ENCODE measurements at places on chromosomes 6 and 20. TPM values are rescaled to one million over a fixed set of nuclear protein-coding genes. Genes with fewer than 3 reads are reported as not detected.

The DUSP15 gene
- 9.9 TPM for total RNA-seq

The GRM1 gene
- total RNA-seq: under 0.01 TPM

The JPH2 gene
- total RNA-seq: under 0.01 TPM

The TMEM170B gene
- 1.4 TPM for total RNA-seq

The KCNB1 gene
- 0.41 TPM for total RNA-seq

The FBXO9 gene
- total RNA-seq: 45.1 TPM

The ASIP gene
- not detected for total RNA-seq

The OLIG3 gene
- total RNA-seq: 0.74 TPM

DNA sequence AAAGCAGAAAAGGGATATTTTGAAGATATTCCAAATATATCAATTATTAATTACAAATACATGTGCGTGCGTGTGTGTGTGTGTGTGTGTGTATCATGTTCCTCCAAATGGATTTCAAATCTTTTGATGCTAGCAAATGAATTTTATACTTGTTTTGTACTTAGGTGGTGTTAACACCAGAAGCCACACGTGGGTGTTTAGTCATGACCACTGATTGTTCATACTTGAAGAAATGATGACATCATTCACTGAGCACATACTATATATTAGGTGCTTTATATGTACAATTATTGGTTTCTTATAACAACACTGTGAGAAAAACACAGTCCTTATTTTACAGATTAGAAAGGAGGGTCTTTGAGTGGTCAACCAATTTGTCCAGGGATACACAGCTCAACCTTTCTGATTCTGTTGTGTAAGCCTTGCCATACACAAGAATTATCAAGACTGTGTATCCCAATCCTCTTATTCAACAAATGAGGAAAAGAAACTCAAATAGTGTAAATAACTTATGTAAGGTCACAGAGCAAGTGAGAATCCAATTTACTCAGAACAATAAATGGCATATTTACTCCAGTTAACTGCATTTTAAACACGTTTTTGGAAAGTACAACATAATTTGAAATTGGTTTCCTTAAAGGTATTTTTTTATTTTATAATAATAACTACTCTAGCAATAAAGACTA, 88.5 kb downstream of the BCAS1 start:
- DNase-seq: no peak

DNA sequence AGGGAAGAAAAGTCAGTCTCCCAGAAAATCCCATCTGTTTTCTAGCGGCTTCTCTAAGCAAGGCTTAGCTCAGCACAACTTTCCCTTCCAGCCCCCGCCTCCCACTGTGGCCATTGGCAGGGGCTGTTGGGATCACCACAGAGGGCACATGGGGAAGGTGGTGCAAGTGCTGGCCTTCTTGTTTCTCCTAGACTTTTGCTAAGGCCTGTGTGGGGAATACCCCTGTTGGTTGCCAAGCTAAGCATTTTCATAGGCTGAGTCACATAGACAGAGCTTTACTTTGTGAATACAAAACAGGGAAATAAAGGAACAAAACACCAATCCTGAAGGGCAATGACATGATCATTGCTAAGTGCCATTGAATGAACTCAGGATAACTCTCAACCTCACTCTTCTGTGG, 32.4 kb upstream of the TIAM2 start:
- peak; percentile 82 for DNase-seq

DNA sequence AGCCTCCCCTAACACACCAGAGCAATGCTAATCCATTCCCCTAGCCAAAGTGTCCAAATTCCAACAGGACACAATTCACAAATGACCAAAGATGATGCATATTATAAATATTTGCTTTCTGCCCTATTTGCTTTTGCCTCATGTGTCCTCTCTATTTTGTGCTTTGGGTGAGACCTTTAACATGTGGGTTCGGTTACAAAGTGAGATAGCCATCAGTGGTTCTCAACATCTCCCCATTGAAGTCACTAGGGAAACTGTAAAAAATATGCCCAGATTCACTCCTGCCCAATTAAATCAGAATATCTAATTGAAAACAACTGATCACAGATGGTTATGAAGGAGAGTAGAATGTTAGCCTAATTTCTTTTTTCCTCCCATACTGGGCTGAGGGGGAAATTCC, 159.2 kb downstream of the MTFR2 start:
- no peak for DNase-seq

GRCh38 chr6:36825994-36826393, 13.2 kb downstream of the CPNE5 start:
- DNase-seq: no peak

- DNase-seq: peak; percentile 47
Measured at GRCh38 chr20:17867131-17867925, 101.3 kb downstream of the SNX5 start.

GRCh38 chr6:21504790-21505189, 88.8 kb upstream of the SOX4 start:
- no peak for DNase-seq

- DNase-seq: no peak
Measured at GRCh38 chr6:16832043-16832567, 70.8 kb upstream of the ATXN1 start.

GRCh38 chr6:66051812-66052211, 344.8 kb upstream of the EYS start:
- DNase-seq: no peak

DNA sequence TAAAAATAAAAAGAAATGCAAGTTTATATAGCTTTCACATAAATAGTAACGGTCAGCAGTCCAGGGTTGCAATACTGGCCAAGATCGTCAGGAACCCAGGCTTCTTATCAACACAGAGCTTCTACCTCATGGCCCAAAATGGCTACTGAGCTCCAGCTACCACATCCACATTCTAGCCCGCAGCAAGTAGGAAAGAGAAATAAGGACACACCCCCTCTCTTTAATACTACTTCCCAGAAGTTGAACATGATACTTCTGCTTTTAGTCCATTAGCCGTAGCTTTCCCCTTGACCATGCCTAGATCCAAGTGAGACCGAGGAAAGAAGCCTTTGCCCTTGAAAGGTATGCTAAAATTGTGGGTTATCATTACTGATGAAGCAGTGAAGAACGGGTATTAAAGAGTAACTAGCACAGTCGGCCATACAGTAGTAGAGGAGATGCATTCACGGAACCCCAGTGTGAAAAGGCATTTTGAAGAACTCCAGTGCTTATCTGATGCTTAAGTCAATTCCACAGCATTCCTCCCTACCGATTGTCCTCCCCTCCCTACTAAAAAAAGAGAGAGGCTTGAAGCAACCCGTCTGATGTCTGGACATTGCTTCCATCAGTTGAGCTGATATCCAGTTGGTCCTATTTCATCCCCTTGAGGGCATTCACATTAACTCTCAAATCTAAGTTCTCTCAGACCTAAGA, 226.9 kb upstream of the RREB1 start:
- no peak for DNase-seq

GRCh38 chr6:827431-827830, 134.5 kb upstream of the EXOC2 start:
- no peak for DNase-seq

- DNase-seq: no peak
Measured at GRCh38 chr20:61742097-61742825, 323.4 kb downstream of the TAF4 start.

DNA sequence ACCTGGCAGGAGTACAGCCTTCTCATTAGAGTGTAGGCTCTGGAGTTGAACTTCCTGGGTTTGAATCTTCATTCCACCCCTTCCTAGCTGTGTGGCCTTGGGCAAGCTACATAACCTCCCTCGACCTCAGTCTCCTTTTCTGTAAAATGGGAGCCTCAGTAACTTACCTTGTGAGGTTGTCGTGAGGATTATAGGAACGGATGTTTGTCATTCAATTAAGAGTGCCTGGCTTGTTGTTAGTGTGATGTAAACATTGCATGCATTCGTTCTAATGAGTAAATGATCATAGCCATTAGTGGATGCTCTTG, 45.2 kb downstream of the TOX2 start:
- no peak for DNase-seq

DNA sequence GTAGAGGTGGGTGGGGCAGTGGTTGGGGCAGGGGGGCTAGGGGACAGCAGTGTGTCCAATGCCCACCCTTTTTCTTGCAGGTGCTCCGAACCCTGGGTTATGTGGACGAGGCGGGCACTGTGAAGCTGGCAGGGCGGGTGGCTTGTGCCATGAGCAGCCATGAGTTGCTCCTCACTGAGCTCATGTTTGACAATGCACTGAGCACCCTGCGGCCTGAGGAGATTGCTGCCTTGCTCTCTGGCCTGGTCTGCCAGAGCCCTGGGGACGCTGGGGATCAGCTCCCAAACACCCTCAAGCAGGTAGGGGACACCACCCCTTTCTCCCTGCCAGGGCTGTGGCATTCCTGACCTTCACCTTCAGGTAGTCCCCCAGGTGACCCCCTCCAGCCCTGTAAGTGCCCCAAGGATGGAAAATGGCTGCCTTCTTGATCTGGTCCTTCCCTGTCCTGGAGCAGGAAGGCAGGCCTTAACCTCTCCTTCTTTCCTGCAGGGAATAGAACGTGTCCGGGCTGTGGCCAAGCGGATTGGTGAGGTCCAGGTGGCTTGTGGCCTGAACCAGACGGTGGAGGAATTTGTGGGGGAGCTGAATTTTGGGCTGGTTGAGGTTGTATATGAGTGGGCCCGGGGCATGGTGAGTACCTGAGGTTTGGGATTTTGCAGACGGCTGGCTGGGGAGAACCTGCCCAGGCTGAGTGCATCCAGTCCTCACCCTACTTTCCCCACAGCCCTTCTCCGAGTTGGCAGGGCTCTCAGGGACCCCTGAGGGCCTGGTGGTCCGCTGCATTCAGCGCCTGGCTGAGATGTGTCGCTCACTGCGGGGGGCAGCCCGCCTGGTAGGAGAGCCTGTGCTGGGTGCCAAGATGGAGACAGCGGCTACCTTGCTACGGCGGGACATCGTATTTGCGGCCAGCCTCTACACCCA, 2.9 kb downstream of the DXO start:
- no peak for DNase-seq

DNA sequence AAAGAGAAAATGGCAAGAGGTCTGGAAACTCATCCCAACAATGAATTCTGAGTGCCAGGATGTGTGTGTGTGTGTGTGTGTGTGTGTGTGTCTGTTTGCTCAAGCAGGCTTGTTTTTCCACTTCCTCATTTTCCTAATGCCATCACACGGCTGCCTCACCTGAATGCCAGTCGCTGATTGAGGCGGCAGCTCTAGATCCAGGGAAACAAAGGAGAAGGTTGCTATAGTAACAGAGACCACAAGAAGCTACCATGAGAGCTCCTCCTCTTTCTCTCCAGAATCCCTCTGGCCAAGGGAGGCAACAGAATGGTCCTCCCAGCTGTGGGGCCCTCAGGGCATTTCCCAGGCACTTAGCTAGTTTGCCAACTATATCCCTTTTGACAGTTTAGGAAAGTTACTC, 241.1 kb upstream of the TSHZ2 start:
- no peak for DNase-seq

DNA sequence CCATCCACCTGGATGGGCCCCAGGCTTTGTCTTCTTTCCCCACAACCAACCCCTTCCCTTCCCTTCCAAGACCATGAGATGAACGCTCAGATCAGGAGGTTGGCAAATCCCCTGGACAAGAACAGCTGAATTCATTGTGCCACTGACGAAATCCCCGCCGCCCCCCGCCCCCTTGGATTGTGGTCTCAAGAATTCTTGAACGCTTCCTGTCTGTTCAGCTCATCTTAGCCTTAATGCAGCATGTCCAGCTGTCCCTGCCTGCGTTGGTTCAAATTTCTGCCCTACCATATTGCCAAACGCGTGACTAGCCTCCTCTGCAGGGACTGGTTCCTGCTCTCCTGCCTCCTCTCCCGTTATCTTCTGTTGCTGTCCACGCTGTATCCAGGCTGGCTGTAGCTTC, 133.2 kb downstream of the CDH4 start:
- DNase-seq: no peak

DNA sequence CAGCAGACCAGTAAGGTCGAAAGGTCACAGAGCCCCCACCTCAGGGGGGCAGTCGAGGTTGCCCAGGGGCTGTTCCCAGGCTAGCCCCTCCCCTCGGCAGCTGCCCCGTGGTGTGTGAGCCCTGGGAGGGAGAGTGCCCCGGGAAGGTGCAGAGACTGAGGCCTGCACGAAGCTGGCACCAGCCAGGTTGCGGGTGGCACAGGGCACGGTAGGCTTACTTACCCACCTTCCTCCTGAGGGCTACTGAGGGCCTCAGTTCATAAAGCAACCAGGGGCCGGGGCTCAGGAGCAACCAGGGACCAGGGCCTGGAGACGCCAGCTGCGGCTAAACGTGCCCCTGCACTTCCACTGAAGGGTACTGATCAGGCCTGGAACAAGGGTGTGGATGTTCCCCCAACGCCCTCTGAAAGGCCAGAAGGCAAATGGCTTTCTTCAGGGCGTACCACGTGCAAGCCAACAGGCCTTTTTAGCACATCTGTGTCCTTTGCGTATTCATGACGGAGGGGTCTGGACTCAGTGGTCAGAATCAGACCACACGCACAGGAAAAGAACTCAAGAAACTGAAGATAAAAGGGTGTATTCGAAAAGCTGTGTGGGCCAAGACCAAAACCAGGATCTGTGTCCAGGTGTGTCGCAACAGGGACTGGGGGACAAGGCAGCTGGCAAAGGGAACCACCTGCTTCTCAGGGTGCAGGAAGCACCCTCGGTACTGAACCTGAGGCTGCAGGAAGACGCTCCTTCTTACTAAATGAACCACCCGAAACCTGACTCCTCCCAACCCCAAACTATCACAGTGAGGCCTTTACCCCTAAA, 24.5 kb upstream of the TCFL5 start:
- no peak for DNase-seq

DNA sequence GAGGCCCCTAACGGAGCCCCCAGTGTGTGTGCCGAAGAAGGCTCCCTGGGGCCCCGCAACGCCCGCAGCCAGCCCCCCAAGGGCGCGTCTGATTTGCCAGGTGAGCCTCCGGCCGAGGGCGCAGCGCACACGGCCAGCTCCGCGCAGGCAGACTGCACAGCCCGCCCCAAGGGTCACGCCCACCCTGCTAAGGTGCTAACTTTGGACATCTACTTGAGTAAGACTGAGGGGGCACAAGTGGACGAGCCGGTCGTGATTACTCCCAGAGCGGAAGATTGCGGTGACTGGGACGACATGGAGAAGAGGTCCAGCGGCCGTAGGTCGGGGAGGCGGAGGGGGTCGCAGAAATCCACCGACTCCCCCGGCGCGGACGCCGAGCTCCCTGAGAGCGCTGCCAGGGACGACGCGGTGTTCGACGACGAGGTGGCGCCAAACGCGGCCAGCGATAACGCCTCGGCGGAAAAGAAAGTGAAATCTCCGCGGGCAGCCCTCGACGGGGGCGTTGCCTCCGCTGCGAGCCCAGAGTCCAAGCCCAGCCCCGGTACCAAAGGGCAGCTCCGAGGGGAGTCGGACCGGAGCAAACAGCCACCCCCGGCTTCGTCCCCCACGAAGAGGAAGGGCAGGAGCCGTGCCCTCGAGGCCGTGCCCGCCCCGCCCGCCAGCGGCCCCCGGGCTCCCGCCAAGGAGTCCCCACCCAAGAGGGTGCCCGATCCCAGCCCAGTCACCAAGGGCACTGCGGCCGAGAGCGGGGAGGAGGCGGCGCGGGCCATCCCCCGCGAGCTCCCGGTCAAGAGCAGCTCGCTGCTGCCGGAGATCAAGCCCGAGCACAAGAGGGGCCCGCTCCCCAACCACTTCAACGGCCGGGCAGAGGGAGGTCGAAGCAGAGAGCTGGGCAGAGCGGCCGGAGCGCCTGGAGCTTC, 117.0 kb downstream of the RTN4IP1 start:
- DNase-seq: peak; percentile 59
